ENCODE measurements at places on chromosomes 4 and X.

DNA sequence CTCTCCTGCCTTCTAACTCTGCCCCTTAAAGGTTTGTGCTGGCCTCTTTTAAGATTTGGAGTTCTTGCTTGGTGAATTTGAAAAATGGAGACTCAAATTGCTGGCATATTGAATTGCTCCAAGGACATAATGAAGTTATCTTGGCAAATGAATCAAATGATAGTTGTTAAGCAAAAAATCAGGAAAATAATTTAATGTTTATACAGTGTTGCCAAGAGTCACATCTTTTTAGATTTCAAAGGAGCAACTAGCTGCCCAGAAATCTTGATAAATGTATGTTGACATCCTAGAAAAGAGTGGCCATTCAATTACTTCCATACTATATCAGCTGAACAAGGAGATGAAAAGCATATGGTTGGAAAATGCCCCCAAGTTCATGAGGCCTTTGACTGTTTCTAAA, 610.0 kb upstream of the LCORL start:
- no peak for DNase-seq

- no peak for DNase-seq
Observed at GRCh38 chrX:14832586-14832985, 40.3 kb downstream of the FANCB start.

DNA sequence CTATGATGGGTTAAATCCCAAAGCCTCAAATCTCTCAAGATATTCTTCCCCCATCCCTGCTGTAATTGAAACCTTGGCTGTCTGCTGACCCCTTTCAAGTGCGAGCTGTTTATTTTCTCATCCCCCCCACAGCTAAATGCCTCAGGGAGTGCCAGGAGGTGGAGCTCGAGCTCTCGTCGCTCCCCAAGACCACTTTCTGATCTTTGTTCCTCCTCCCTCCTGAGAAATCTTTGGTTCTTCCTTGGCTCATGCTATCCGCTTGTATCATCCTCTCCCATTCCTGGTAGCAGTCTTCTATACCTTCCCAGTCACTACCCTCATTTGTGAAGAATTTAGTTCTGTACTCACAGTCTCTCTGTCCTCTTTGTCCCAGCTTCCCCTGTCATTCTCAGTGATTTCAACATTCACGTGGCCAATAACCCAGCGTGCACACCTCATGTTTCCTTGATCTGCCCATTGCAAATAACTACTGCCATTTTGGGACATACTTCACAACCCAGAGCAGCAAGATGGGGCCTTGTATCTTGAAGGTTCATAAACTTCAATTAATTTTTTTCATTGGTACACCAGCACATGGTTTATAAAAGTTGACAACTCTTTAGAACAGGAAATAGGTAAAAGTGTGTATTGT, 9.2 kb upstream of the SLC25A43 start:
- no peak for DNase-seq

- DNase-seq = no peak
Observed at GRCh38 chr4:23579166-23579565, 310.7 kb downstream of the PPARGC1A start.

- DNase-seq = no peak
Observed at GRCh38 chrX:154096140-154097002, 1.1 kb downstream of the MECP2 start.

- no peak for DNase-seq
Observed at GRCh38 chr4:107035819-107036583, at the start of gene DKK2. Gene DKK2, minus strand, starts transcription at chr4:107036313. Its CDS starts 722 bp downstream, at chr4:107035591.

DNA sequence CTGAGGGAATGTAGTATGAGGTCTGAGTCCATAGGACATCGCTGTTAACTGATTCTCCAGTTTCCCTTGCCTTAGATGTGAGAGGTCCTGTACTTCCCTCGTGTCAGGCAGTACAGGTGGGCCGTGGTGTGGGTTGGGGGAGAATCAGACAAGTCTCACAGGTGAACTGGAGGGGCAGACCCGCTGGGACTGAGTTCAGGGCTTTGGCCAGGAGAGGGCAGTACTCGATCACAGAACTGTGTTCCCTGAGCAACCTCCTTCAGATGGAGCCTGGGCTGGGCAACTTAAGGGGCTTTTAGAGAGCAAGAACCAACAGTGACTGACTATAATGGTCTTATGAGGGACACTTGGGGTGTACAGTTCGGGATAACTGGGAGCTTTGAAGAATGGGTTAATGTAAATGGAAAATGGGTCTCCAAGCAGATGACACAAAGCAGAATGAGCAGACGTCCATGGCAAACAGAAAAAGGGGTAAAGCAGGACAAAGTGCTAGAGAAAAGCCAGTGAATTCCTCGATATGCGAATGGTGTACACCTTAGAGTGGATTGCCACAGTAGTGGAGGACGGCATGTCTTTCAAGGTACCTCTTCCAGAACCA, 83.6 kb downstream of the CCNG2 start:
- DNase-seq = peak; percentile 62

- no peak for DNase-seq
Observed at GRCh38 chrX:129755779-129756650, 17.2 kb downstream of the XPNPEP2 start.

- DNase-seq = no peak
Observed at GRCh38 chr4:53116954-53117353, 248.9 kb downstream of the SCFD2 start.

DNA sequence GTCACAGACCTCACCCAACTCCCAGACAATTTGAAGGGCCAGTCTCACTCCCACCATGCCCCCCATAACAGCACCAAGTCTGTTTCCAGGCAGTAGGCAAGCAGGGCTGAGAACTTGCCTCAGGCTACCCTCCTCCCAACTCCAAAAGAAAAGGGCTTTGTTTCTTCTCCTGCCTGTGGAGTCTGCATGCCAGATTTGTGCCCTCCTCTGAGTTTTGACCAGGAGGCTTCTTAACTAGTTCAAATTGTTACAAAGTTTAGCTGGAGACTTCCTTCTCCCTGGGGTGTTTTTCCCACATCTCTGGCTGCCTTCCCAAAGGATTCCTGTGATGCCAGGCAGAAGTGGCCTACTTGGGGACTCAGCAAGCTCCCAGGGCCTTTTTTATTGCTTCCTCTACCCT, 29.6 kb downstream of the PBDC1 start:
- no peak for DNase-seq

- no peak for DNase-seq
Observed at GRCh38 chr4:184994623-184995010, 23.7 kb upstream of the HELT start.

- DNase-seq = no peak
Observed at GRCh38 chr4:33349376-33349775, 2629.2 kb downstream of the PCDH7 start.

DNA sequence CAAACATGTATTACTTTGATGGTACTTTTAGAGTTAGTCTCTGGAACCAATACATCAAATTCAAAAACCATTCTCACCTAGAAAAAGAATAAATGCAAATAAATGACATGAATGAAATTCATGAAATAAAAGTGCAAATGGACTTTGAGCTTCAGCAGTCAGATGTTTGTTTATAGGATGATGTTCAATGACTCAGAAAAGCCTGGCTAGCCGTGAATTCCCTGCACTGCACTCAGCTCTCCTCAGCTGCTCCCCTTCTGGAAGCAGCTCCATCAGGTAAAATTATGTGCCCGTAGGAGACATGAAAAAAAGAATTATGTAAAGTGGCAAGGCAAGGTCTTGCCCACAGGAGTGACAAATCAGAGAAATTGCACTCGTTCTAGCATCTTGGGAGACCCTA, 390.6 kb downstream of the GPM6A start:
- no peak for DNase-seq

DNA sequence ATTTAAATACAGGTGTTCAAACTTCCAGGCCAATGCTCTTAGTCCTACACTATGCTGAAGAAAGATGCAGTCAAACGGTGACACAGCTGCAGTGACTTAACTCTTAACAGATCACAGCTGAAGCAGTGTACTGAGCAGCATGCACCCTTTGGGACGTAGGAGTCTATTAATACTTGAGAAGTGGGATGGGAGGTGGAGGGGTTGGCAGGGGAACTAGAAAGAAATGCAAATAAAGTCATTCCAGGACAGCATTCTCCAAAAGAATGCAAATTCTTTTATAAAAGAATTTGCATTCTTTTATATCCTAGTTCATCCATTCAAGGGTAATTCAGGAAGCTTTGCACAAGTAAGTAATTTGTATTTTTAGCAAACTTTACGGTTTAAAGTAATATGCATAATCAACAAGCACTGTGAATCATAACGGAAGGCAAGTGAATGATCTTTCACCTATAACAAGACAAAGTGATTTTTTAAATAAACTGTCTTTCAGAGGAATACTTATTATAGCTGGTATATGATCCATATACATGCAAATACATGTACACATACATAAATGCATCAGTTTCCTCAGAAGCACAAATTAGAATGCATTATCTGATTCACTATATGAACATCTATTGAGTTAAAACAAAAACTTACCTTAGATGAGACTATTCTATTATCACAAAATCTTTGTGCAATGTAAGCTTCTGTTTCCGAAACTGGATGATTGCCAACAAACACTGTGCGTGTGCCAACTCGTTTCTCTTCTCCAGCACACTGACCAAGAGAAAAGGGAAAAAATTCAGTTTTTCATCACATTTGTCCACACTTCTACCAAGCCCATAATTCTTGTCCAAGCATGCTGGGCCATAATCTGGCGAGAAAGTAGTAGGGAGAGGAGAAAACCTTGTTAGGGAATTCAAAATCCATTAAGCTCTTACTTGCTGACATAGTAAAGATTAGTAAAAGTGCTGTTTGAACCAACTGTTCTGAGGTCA, 106.5 kb downstream of the ATP11C start:
- no peak for DNase-seq

DNA sequence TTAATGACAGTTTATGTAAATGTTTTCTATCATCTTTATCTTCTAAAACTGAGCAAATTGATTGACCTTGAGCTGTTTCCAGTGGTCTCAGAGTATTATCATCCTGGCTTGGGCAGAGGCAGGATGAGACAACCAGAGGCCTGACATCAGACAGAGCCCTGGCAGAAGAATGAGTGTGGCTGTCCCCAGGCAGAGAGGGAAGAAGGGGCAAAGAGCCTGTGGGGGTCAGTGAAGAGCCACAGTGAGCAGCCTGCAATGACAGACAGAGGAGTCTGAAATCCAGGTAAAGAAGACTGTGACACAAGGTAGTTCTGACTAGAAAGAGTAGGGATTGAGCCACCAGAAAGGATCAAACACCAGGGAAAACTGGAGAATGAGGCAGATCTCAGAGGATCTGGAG, 182.4 kb upstream of the ARSJ start:
- DNase-seq = no peak

GRCh38 chrX:11558972-11559371, 106.7 kb downstream of the ARHGAP6 start:
- DNase-seq = no peak

DNA sequence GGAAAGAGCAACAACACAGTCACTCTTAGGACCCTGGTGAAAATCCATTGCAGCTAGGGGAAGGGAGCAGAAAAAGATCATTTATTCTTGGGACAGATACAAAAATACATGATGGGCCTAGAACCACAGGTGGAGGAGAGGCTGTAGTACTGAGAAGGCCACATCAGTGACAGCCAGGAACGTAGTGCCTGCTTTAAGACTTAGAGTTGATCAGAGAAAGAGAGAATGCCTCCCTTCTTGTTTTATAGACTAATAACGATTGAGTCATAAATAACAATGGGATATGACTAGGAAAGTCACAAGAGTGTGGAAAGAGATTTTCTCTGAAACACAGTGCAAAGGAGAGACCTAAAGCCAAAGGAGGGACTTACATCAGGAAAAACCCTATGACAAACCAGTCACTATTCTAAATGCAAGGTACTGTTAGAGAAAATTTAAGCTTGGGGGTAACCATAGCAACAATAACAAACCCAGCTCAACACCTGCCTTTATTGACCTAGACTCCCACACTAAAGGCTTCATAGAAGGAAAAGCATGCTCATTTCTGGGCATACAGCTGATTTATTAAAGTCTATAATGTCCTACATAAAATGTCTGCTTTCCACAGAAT, 1015.0 kb upstream of the GRID2 start:
- no peak for DNase-seq

GRCh38 chr4:26179316-26179760, 141.5 kb upstream of the RBPJ start:
- no peak for DNase-seq

DNA sequence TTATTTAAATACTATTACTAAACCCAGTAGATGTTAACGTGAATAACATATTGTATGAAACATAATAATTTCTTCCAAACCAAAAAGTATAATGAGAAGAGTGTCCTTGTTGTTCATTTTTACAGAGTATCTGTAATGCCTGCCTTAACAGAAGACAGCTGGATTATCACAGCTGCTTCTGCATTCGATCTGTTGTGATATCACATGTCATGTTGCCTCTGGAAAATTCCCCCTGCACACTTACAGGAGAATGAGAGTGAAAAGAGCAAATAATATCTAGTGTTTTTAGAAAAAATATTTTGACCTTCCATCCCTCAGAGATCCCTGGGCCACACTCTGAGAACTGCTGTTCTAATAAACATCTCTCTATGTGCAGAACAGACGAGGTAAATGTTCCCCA, 240.1 kb upstream of the NOCT start:
- DNase-seq = no peak

DNA sequence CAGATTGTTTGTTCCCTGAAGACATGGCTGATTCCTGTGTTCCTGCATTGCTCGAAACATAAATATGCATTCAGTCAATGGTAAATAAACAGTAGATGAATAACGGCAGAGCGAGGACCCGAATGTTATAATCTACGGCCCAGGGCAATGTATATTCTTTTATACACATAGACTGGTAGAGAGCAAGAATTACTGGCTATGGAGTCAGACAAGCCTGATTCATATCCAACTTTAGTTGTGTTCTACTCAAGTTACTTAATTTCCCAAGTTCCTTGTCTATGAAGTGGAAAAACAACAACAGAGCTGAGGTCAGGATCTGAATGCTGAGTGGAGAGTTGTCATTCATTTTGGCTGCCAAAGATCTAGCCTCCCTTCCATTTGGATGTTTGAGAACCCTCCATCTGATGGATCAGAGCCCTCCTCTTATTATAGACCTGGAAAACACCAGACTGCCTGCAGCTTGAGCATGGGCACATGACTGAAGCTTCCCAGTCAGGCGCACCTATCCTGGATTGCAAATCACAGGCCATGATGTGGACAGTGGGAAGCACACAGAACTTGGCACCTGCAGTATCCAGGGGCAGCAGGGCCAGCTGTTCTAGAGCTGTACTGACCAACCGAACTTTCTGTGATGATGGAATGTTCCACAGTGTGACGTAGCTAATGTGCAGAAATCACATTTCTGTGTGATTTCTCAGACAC, 80.1 kb downstream of the FAM184B start:
- no peak for DNase-seq

- DNase-seq = no peak
Observed at GRCh38 chrX:151386838-151387459, 10.1 kb upstream of the VMA21 start.

GRCh38 chr4:52876069-52876468, 14.0 kb downstream of the RASL11B start:
- DNase-seq = no peak

- no peak for DNase-seq
Observed at GRCh38 chrX:152245213-152245612, 106.8 kb upstream of the MAGEA10 start.

DNA sequence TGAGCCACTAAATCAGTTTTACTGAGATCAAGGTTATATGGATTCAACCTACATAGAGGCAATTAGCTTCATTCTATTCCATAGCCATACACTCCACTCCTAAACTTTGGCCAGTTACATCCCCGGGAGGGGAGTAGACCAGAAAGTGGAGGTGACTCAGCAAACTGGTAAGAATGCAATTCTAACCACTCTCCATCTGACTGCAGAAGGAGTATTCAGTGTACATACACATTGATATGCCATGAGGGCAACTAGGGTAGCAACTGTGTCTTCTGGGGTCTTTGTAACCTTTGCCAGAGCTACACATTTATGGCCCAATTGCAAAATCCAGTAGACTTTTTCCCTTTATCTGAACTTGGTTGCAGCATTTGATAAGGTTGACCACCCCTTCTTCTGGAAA, 7.6 kb downstream of the SLC25A43 start:
- DNase-seq = no peak

GRCh38 chr4:94453391-94453963, 1.7 kb downstream of the PDLIM5 start:
- DNase-seq = no peak
